Activated CD8-positive, alpha-beta T cell treated with anti-CD3 and anti-CD28 coated beads, Interleukin-2, amount 10 ng/mL, durations not matched to agents 7 days and 5 days (primary cell): ENCODE measurements at places on chromosomes 11 and 22. TPM values are rescaled to one million over a fixed set of nuclear protein-coding genes. Genes with fewer than 3 reads are reported as not detected.

DNA sequence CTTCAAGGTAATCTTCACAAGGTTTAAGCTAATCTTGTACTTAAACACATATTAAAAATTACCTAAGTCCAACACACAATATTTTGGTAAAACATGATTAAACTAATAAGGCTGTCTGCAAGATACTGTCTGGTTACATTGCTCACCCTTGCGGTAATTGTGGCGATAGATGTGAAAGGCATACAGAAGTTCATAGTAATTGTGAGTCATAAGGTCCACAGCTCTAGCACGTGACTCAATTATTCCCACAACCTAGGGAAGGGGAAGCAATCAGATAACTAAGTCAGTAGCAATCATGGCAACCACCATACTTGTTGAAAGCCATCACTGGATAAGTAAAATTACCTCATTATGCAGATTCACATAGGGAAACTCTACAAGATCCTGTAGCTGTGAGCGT lies 30.5 kb upstream of the FNBP4 start:
- DNase-seq = peak; percentile 55

SRSF8 gene
- total RNA-seq = 30.2 TPM

CRYBB2 gene
- total RNA-seq = not detected

DNA sequence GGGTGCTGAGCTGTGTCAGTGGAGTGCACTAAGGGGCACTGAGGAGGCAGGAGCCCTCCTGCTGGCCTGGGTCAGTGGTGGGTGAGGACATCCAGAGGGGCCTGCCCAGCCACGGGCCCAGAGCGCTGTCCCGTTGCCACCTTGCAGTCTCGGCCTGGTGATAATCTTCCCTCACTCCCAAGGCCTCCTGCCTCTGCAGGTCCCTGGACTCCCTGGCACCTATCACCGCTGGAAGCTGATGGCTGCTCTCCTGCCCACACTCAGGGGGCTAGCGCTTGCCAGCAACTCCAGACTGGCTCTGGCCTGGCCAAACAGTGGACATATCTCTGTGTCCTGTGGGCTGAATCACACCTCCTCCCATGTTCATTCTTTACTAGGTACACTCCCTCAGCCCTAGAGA lies 86.5 kb upstream of the PITPNB start:
- DNase-seq = no peak

DNA sequence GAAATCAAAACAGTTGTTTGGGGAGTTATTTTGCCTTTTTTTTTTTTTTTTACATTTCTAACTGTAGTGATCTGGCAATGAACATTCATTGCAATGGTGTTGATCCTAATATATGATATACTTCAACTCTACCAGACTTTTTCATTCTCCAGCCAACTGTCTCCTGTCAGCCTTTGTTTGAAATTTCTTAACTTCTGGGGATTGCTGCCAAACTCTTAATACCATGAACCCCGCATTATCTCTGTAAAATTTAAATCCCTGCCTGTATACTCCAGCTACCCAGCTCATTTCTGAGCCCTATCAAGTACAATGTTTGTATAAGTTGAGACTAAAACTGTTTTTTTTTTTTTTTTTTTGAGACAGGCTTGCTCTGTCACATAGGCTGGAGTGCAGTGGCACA lies 280.7 kb downstream of the TTC28 start:
- DNase-seq = no peak

DNA sequence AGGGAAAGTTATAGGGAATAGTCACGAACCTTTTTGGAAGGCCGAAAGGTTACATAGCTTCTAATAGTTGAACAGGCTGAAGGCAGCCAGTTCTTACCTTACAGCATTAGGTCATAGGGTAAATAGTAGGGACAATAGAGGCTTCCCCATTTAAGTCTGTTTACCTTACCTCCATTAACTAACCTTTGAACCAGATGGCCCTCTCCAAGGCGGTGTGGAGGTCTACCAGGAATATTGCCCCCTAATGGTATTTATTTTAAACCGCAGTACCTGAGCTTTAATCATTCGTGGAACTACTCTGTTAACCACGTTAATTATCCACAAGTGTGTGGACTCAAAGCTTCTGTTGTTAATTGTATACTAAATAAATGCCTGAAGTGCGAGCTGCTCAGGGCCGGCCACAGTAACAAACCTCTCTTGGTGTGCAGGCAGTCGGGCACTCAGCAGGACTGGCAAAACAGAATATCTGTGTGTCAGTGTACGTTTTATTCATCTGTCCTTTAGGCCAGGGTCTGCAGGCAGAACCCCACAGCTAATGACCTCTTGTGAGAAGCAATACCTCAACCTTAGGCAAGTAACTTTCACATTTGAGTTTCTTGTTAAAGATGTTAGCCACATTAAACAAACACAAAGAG lies 81.7 kb downstream of the PRCP start:
- DNase-seq = no peak

RIMBP3C gene
- total RNA-seq = 0.08 TPM

DNA sequence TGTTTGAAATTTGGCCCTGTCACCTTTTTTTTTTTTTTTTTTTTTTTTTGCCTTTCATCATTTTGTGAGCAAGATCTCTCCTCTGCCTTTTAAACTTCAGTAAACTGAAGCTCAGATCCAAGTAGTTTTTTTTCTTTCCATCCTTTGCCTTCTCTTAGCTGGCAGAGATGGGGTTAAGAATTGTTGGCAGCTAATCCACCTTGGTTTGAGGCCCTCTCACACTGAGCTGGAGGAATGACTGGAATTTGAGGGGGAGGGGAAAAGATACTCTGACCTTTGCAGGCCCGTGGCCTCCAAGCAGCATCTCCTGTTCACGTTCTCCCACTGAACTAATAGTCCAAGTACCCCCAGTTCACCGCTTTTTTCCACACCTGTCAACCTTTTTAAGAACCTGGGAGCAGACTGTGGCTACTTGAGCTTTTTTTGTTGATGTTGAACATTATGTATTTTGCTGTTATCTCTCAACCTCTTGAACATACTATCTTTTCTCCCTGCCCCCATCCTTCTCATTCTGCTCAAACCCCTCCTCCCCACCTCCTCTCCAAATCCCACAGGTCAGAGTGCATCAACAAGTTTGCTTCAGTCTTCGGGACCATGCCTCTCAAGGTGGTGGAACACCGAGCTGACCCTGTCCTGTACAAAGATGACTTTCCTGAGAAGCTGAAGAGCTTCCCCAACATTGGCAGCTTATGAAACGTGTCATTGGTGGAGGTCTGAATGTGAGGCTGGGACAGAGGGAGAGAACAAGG lies 66.2 kb downstream of the ALX4 start:
- no peak for DNase-seq

DNA sequence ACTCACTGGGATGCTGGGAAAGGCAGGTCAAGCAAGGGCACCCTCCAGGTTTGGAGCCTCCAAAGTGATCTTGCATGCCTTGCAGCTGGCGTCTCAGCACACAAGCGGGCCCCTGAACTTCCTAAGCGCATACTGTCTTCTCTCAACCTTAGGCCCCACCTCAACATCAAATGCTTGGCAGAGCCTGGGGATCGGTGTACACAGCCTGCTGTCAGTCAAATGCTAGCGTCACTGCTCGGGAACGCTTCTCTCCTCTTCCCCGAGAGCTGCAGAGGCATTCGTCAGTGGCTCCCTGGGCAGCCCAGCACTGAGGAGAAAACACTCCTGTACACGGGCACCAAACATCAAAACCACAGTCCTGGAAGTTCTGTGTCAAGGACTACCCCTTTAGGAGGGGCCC lies 124.9 kb downstream of the C11orf58 start:
- no peak for DNase-seq

- no peak for DNase-seq
Observed at GRCh38 chr11:61854966-61855714, 27.0 kb downstream of the FADS2 start.

DNA sequence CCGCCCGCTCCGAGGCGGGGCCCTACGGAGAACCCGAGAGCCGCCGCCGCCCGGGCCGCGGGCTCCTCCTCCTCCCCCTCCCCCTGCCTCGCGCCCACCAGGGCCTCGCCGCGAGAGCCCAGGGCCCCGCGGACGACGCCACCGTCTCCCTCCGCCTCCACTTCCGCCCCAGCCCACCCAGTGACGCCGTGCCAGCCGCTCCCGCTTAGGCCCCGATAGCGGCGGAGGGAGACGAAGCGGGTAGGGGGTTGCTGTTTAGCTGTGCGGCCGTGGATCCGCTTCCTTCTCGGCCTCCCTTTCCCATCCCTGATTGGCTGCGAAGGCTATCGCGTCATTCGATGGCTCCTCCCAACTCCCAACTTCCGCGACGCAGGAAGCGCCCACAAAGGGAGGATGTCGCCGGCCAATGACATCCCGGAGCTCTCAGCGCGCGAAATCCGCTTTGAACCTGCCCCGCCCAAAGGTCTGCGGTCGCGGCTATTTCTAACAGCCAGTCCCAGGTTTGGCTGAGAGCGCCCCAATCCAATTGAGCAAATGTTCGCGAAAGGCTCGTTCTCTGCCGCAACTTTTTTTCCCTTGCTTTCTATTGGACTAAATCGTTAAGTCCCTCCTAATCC lies at the start of gene FAM76B:
FAM76B (minus strand) TSS at position 277 of the 617 bp plus-strand sequence. CDS start 304 bp downstream, outside the sequence.
- peak; percentile 99 for DNase-seq

DNA sequence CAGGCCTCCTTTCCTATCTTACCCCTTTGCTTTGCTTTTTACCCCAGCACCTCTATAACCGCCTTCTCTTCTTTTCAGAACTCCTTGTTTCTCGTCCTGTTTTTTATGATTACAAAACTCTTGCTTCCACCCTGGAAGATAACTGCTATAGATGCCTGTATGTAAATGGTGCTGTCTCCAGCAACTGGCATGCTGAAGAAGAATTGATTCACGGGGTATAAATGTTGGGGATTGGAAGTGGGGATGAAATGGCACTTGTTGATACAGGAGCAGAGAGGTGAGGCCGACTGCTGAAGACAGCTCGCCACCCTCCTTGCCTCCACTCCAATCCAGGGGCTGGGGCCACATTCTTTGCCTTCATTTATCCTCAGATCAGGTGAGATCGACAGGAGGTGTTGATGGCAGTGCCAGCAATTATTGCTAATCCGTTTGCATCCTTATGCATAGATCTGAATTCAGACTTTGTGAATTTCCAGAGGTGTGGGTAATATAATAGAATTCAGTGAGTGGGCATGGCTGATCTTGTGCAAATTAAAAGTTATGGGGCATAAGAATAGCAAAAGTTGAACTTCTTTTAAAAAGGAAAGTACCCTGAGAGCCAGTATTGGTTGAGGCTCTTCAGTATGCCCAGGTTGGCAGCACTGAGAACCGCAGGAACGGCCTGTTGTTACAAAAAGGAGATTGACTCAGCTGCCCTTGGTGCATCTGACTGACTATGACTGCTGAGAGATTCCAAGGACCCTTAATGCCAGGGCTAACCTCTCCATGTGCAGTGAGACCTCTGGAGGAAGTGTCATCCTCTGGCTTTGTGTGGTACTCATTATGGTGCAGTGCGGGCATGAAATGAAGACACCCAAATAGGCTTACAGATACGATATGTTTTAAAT lies 5.3 kb downstream of the NEAT1 start:
- DNase-seq = no peak

GRCh38 chr11:35752115-35752514 lies 89.5 kb downstream of the TRIM44 start:
- no peak for DNase-seq

GRCh38 chr22:37759281-37759680 lies 48.5 kb upstream of the GCAT start:
- DNase-seq = no peak

GRCh38 chr22:44260216-44261035 lies 52.3 kb downstream of the SHISAL1 start:
- no peak for DNase-seq

DNA sequence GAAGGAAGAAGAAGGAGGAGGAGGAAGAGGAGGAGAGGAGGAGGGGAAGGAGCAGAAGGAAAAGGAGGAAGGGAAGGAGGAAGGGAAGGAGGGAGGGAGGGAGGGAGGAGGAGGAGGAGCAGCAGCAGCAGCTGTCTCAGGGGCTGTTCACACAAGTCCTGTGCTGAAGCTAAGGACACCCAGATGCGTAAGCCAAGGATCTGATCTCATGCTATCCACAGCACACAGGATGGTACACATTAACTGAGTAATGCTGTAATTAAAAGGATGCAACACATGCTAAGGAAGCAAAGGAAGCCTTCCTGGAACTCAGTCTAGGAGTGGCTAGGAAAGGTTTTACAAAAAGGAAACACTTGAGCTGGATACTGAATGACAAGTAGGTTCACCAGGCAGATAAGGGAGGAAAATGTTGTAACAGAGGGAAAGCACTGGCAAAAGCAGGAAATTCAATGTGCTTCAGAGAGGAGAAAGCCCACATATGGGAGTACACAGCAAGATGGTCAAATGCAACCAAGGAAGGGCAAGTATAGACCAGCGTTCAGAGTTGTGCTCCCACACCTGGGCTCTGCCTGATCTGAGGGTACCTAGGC lies 32.0 kb downstream of the TRIM66 start:
- no peak for DNase-seq

GRCh38 chr11:79055856-79056631 lies 384.8 kb downstream of the TENM4 start:
- DNase-seq = no peak

DNA sequence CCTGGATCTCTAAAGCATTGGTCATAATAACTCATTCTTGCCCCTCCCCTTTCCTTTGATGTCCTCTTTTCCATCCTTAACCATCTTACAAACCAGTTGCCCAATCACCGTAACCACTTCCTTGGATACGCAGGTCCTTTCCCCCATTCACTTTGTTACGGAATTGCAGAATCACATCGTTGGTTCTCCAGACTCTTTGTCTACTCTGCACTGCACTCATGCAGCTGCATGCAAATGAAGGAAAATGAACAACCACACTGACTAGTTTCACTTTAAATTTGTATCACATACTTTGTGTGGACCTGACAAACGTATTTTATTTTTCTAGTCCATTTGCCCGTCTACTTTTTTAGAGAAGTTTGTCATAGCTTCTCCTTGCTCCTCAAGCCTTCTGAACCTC lies 69.9 kb downstream of the SLC5A12 start:
- DNase-seq = no peak

MPEG1 gene
- total RNA-seq = not detected

OR56A5 gene
- not detected for total RNA-seq
